ENCODE measurements at places on chromosomes 12 and 14.

DNA sequence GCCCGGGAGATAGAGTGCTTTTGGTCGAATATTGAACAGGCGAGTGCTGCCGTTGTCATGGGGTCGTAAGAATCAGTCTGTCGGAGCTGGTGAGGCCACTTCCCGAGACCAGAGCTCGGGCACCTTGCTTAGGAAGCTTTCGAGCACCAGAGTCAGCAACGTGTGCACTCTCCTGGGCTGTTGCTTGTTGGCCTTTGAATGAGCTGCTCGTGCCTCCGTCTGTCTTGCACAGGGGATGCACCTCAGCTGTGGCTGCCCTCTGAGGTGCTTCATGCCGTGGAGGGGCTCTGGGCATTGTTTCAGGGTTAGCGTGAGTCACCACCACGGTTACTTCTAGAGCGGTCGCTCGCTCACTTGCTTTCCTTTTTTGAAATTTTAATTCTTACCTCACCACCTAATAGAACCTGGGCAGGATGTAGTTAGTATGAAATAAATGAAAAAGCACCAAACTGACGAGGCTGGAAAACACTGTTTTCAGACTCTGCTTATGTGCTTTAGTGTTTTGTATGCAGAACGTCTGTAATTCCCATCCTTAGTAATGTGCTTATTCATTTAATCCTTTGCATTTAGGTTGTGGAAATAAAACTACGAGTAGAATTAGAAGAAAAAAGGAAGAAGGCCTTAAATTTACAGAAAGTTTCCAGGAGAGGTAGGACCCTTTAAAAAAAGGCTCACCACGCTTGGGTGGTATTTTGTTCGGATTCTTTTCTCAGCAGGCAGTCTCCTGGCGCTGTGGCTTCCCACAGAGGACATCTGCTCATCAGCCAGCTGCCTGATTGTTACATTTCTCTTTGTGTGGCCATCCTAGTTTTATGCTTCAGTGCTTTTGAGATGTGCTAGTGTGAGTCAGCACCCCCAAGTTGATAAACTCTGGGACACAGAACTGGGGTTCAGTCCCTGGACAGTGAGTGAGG lies 40.6 kb downstream of the EP400 start:
- peaks cover 57% of the 10 kb centered on the region for H3K36me3 ChIP-seq
- no peak for DNase-seq
- H3K27ac ChIP-seq = no peak overlapping the region

DNA sequence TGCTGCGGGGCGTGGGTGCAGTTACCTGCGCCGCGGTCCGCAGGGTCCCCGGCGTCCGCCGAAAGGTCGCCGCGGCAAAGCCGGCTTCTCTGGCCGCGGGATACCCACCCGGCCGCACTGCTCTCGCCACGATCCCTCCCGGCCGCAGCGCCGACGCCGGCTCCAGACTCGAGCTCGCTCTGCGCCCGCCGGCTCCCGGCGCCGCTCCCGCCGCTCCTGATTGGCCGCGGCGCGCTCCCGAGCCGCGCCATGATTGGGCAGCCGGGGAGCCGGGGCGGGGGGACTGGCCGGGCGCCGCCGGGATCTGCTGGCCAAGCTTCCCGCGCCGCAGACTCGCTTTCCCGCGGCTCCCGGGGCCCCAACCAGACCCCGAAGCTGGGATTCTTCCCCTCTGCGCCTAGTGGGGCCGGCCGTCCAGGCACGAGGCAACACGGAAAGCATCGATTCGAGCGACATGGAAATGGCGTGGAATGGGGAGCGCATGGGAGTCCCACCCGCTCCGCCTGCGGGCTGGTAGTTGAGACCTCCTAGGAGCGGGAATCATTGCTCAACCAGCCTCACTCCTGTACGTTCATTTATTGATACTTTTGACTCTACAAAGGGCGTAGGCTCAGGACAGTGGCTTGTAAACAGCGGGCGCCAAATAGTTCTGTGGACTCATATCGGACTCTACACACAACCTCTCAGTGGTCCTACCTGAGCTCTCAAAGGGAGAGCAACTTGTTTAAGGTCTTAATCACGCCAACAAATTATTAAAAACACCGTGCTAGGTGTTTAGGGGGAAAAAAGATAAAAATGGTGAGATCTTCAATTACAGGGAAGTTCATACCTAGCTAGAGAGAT lies 36.4 kb upstream of the STON2 start:
- no peak overlapping the region for H3K27ac ChIP-seq
- peaks cover 23% of the 10 kb centered on the region for H3K27me3 ChIP-seq
- no peaks in the 10 kb centered on the region for H3K36me3 ChIP-seq
- peak overlapping the region; percentile 35 for H3K4me3 ChIP-seq
- peaks cover 13% of the 10 kb centered on the region for H3K4me1 ChIP-seq

- no peaks in the 10 kb centered on the region for H3K27me3 ChIP-seq
- H3K36me3 ChIP-seq = no peaks in the 10 kb centered on the region
- no peaks in the 10 kb centered on the region for H3K4me1 ChIP-seq
Observed at GRCh38 chr12:82329508-82329907, 28.7 kb downstream of the CCDC59 start.

GRCh38 chr12:95837240-95838038 lies 21.3 kb upstream of the SNRPF start:
- no peaks in the 10 kb centered on the region for H3K36me3 ChIP-seq
- no peak for DNase-seq
- no peak overlapping the region for H3K27ac ChIP-seq
- H3K4me3 ChIP-seq = no peak overlapping the region

DNA sequence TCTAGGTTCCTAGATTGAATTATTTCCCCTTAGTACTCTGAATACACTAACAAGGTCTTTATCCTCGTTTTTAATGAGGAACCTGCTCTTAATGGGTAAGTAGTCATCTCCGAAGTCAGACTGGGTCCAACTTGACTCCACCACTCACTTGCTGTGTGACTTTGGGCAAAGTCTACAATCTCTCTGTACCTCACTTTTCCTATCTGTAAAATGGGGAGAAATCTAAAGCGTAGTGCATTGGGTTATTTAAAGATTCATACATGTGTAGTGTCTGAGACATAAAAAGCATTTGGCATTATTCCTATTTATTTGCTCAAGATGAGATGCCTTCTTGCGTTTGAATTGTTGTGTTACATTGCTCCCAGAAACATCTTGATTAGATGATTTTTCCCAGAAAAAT lies 51.5 kb downstream of the GTF2A1 start:
- DNase-seq = no peak
- peak overlapping the region; percentile 95 for H3K27ac ChIP-seq
- no peak overlapping the region for H3K4me3 ChIP-seq
- no peaks in the 10 kb centered on the region for H3K36me3 ChIP-seq
- H3K27me3 ChIP-seq = no peaks in the 10 kb centered on the region
- no peaks in the 10 kb centered on the region for H3K4me1 ChIP-seq

DNA sequence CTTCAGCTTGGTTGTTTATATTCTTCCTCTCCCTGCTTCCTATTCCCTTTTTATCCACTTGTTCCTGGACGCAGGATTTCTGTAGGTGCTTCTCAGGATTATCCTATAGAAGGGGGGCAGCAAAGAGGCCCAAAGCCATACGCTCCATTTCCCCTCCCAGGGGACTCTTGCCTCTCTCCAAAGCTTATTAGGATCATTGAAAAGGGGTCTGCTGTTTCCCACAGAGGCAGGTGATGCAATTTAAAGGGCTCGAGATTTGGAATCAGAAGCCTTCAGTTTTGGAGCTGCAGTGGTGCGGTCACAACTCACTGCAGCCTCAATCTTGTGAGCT lies 31.5 kb upstream of the SYNDIG1L start:
- H3K36me3 ChIP-seq = no peaks in the 10 kb centered on the region
- no peaks in the 10 kb centered on the region for H3K27me3 ChIP-seq
- no peak overlapping the region for H3K27ac ChIP-seq
- DNase-seq = no peak
- no peak overlapping the region for H3K4me3 ChIP-seq

DNA sequence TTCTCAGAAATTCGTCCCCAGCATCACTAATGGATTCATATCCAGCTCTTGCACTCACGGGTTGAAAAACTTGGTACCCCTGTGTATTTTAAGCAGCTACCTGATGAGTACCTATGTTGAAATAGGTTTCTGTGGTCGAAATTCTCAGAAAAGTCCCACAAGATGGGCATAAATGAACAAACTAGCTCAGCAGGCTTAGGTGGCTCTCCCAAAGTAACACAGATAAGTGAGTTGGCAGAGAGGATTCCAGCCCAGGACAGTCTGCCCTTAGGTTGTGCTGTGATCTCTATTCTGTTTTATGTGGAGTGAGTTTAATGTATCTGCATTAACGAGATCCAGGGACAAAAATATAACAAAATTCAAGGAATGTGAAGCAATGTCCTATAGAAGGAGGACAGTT lies 92.3 kb downstream of the RGS6 start:
- no peaks in the 10 kb centered on the region for H3K4me1 ChIP-seq
- no peak overlapping the region for H3K4me3 ChIP-seq
- H3K27ac ChIP-seq = no peak overlapping the region

DNA sequence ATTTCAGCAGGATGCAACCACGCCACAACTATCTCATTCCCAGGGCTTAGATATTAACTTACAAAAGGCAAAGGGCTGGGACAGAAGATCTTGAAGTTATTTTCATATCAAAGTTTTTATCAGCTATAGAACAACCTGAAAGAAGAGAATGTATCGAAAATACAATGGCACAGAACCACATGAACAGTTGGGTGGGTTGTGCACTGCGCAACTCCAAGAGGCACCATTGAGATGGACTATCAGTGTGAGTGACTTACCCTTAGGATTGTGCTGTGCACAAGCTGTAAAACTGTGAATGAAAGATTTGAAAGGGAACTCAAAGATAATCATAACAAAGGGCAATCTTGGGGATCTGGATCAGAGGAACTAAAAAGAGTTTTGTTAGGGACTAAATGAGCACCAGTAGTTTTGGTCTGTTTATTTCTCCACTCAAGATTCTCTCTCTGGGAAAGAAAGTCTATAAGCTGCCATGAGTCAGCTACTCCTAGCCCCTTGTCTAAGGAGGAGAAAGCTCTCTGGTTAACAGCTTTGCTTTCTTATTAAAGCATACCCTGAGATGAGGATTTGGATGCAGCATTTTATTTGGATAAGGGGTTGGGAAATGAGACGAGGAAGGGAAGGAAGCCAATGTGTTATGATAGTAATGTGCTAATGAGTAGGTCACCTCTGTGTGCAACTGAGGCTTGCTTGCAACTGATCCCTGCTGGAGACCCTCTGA lies 62.2 kb downstream of the TBX5 start:
- no peak overlapping the region for H3K27ac ChIP-seq
- no peak overlapping the region for H3K4me3 ChIP-seq
- H3K36me3 ChIP-seq = no peaks in the 10 kb centered on the region
- no peaks in the 10 kb centered on the region for H3K27me3 ChIP-seq
- H3K4me1 ChIP-seq = peaks cover 10% of the 10 kb centered on the region

DNA sequence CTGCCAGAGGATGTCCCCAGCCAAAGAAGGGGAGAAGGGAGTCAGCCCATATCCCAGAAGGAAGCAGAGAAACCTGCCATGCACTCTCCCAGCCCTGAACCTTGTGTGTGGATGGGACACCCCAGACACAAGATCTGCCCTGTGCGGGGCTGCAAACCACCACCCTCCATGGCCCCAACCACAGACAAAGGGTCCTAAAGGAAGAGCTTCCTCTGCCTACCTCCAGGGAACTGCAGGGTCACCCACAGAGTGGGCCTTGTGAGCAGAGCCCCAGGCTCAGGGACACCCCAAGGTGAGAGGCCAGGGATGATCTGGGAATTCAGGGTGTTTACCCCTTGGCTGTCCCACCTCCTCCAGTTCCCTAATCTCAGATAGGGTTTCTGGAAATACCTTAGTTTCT lies 56.5 kb downstream of the ISCA2 start:
- no peak overlapping the region for H3K4me3 ChIP-seq
- no peaks in the 10 kb centered on the region for H3K36me3 ChIP-seq
- H3K27me3 ChIP-seq = no peaks in the 10 kb centered on the region
- peak overlapping the region; percentile 43 for H3K27ac ChIP-seq

DNA sequence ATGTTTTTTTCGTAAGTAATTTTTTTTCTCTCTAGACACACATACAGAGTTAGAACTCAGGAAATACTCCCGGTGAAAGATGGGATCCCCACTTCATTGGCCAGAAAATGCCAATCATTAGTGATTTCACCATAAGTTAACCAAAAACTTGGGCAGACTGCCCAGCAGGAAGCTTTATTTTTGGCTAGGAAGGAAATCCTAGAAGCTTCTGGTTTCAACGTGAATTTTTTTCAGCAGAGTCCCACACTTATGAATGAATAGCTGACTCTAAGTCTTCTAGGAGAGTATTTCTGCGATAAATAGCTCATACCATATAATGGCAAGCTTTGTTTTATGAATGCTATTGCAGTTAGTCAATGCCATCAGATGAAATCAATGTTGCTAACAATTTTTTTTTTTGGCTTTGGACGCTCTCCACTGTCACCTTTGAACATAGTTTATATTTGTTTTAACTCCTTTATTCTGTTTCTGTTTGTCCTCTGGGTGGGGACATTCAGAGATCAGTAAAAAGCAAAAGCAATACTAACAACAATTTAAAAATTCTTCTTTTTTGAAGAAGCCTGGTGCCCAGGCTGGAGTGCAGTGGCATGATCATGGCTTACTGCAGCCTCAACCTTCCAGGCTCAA lies 9.5 kb downstream of the PPP1CC start:
- H3K27me3 ChIP-seq = no peaks in the 10 kb centered on the region
- DNase-seq = no peak
- H3K4me3 ChIP-seq = no peak overlapping the region

DNA sequence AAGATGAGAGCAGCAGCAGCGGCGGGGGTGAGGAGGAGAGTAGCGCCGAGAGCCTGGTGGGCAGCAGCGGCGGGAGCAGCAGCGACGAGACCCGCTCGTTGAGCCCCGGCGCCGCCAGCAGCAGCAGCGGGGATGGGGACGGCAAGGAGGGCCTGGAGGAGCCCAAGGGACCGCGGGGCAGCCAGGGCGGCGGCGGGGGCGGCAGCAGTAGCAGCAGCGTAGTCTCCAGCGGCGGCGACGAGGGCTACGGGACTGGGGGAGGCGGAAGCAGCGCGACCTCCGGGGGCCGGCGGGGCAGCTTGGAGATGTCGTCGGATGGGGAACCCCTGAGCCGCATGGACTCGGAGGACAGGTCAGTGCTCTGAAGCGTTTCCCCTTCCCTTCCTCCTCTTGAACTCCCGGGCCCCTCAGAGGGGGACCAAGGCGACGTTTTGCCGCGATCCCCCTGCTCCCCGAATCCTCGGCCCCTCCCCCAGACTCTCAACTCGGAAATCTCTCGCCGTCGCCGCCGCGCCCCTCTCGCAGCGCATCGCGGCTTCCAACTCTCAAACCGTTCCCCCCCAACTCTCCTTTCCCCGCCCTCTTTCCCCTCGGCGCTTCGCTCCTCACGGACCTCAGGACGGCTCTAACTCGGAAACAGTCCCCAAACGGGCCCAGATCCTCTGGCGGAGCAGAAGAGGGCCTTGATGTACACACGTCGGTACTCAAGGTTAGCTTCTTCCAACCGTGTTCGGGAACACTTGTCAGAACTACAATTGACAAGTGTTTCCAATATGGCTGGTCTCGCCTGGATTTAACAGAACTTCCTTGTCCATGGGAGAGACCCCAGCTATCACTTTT lies 947 bp downstream of the AEBP2 start:
- DNase-seq = peak; percentile 84
- H3K4me3 ChIP-seq = peak overlapping the region; percentile 77
- H3K27ac ChIP-seq = peak overlapping the region; percentile 93
- H3K36me3 ChIP-seq = no peaks in the 10 kb centered on the region

GRCh38 chr14:72213424-72213823 lies 281.2 kb downstream of the RGS6 start:
- DNase-seq = peak; percentile 1
- H3K4me3 ChIP-seq = no peak overlapping the region
- H3K27me3 ChIP-seq = no peaks in the 10 kb centered on the region
- no peak overlapping the region for H3K27ac ChIP-seq
- no peaks in the 10 kb centered on the region for H3K4me1 ChIP-seq
- H3K36me3 ChIP-seq = no peaks in the 10 kb centered on the region
